ENCODE measurements at places on chromosomes 1 and 21.

- H3K27me3 ChIP-seq, result no peaks in the 10 kb centered on the region
- no peak for DNase-seq
- no peaks in the 10 kb centered on the region for H3K36me3 ChIP-seq
- H3K27ac ChIP-seq, result no peak overlapping the region
- no peak overlapping the region for H3K4me3 ChIP-seq
Measured at GRCh38 chr1:185850366-185850765, 116.2 kb downstream of the HMCN1 start.

GRCh38 chr1:220878191-220879075 lies 810 bp upstream of the HLX start:
- no peak overlapping the region for H3K27ac ChIP-seq
- H3K4me1 ChIP-seq, result peaks cover 10% of the 10 kb centered on the region
- no peak for DNase-seq
- H3K36me3 ChIP-seq, result no peaks in the 10 kb centered on the region

DNA sequence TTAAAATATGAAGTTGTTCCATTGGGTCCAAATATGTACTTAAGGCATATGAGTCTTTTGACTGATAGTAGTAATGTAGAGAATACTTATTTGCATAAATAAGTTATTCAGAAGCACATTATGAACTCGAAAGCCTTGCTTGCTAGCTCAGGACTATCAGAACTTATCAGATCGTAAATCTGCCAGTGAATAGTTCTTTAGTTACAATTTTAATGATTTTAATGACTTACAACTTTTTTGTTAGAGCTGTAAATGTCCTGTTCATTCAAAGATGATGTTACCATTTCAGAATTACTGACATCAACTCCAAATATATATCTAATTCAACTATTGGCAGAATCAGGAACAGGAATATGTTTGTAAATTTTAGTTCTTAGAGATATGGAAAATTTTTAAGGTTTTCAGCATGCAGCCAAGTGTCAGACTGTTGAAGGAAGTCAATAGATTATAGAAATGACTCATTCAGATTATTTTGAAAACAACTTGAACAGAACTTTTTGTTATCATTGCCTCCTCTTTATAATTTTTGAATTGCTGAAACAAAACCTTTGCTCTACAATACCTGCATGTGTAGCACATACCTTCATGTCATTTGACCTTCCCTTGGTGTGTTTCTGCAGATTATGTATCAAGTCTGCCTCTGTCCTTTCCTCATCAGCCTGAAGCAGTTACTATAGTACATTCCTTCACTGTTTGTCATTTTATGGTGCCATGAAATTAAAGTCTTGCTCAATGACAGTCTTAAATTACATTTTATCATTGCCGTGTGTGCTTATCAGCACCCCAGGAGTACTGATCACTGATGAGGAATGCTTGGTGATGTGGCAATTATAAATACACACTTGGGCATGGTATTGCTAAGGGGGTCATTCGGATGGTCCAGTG lies 44.9 kb downstream of the LRRC8D start:
- no peaks in the 10 kb centered on the region for H3K27me3 ChIP-seq
- DNase-seq, result no peak
- H3K4me3 ChIP-seq, result no peak overlapping the region
- H3K36me3 ChIP-seq, result no peaks in the 10 kb centered on the region

DNA sequence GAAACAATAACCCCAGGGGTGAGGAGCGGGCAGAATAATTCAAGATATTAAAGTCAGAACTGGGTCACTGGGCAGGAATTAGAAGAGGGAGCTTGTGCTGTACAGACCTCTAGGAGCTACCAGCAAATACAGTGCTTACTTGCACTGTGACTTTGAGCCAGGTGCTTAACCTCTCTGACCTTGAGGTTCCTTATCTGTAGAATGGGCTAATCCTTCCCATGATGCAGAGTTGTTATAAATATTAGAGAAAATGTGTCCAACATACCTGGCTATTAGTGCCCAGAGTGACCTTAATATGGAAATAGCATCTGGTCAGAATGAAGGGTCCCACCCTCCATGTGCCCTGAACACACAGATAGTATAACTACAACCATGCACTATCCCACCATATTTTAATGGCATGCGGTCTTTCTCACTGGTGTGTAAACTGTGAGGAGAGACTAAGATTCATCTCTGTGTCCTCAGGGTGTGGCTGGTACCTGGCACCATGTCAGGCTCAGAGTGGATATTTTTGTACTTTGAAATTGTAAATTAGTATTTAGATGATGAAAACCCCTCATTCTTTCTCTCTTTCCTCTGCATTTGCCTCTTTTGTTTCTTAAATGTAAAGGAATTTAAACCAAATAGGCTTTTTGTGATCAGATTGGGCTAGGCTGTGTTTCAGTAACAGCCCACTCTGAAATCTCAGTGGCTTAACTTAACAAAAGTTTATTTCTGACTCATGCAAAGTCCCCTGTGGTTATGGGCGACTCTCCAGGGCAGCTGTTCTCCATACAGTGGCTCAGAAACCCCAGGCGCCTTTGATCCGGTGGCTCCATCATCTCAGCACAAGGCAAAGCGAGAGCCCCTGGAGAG lies 60.0 kb upstream of the ROR1 start:
- peaks cover 41% of the 10 kb centered on the region for H3K4me1 ChIP-seq
- no peaks in the 10 kb centered on the region for H3K27me3 ChIP-seq
- DNase-seq, result peak; percentile 26
- H3K36me3 ChIP-seq, result no peaks in the 10 kb centered on the region
- no peak overlapping the region for H3K4me3 ChIP-seq
- peak overlapping the region; percentile 38 for H3K27ac ChIP-seq

GRCh38 chr1:110581682-110582145 lies 24.4 kb downstream of the KCNA2 start:
- no peaks in the 10 kb centered on the region for H3K27me3 ChIP-seq
- no peak for DNase-seq
- H3K4me3 ChIP-seq, result no peak overlapping the region
- H3K27ac ChIP-seq, result no peak overlapping the region
- no peaks in the 10 kb centered on the region for H3K4me1 ChIP-seq

DNA sequence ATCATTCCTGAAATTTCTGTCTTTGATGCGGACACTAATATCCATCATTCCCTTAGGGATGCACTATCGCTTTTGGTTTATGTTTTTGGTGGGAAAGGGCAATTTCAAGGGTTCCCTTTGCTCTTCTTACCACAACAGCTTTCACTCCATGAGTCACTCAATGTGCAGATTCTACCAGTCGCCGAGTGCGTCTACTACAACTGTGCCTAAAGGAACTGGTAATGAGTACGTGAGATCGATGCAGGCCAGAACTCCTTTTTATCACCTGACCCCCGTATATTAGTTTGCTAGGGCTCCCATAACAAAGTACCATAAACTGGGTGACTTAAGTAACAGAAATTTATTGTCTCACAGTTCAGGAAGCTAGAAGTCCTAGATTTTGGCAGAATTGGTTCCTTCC lies 27.5 kb upstream of the TMEM54 start:
- H3K36me3 ChIP-seq, result no peaks in the 10 kb centered on the region
- peaks cover 12% of the 10 kb centered on the region for H3K27me3 ChIP-seq
- no peak for DNase-seq
- no peaks in the 10 kb centered on the region for H3K4me1 ChIP-seq

GRCh38 chr1:234262007-234262753 lies 111.1 kb upstream of the COA6 start:
- H3K27me3 ChIP-seq, result no peaks in the 10 kb centered on the region
- no peak overlapping the region for H3K27ac ChIP-seq
- H3K4me1 ChIP-seq, result no peaks in the 10 kb centered on the region
- H3K36me3 ChIP-seq, result no peaks in the 10 kb centered on the region

DNA sequence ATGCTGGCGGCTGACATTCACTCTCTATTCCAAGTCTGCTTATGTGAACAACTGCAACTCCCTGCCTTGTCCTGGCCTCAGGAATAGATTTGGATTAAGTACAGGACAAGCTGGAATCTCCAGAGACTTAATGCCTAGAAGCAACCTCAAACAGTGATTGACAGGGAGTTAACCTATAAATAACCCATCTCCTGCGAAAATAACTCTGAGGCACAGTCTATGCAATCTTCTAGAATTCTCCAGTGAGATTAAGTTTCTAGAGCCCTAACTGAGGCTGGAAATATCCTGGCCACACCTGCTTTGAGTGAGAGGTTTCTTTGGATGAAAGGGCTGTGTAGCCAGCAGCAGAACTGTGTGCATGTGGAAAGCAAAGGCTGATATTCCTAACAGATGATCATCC lies 25.3 kb upstream of the ATP1A1 start:
- no peak overlapping the region for H3K27ac ChIP-seq
- no peaks in the 10 kb centered on the region for H3K36me3 ChIP-seq
- no peaks in the 10 kb centered on the region for H3K4me1 ChIP-seq
- H3K27me3 ChIP-seq, result no peaks in the 10 kb centered on the region

DNA sequence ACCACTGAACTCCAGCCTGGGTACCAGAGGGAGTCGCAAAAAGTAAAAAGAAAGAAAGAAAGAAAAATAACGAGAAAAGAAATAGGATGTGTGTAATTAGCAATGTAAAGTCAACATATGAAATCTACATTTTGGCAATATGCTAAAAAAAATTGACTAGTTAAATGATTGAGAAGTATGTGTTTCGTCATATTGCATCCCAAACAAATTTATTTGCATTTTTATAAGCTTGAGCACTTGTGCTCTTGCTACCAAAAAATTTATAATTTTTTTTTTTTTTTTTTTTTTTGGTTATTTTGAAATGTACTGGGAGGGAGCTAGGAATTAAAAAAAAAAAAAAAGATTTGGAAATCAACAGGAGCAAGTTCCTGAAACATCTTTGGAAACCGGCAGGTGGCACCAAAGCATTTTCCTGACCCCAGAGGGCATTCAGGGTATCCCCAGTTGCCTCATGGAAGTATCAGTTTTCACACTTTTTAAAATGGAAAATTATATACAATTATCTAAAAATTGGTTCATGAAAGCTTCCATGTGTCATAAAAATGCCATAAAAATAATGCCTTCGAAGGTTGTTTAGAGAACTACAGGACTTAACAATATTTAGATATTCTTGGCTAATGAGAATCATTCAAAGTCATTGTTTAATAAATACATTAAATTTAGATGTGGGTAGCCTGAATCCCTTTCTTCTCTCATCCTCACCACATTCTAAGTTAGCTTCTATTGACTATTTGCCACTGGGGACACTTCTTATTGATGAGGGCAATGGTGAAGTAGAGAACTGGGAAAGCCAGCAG lies 4.8 kb upstream of the HEATR1 start:
- no peaks in the 10 kb centered on the region for H3K4me1 ChIP-seq
- H3K27ac ChIP-seq, result no peak overlapping the region
- DNase-seq, result peak; percentile 31
- H3K27me3 ChIP-seq, result no peaks in the 10 kb centered on the region
- H3K4me3 ChIP-seq, result no peak overlapping the region
- H3K36me3 ChIP-seq, result no peaks in the 10 kb centered on the region

GRCh38 chr1:91374086-91374485 lies 30.6 kb downstream of the HFM1 start:
- H3K27ac ChIP-seq, result no peak overlapping the region
- no peaks in the 10 kb centered on the region for H3K4me1 ChIP-seq
- no peak for DNase-seq
- no peak overlapping the region for H3K4me3 ChIP-seq

DNA sequence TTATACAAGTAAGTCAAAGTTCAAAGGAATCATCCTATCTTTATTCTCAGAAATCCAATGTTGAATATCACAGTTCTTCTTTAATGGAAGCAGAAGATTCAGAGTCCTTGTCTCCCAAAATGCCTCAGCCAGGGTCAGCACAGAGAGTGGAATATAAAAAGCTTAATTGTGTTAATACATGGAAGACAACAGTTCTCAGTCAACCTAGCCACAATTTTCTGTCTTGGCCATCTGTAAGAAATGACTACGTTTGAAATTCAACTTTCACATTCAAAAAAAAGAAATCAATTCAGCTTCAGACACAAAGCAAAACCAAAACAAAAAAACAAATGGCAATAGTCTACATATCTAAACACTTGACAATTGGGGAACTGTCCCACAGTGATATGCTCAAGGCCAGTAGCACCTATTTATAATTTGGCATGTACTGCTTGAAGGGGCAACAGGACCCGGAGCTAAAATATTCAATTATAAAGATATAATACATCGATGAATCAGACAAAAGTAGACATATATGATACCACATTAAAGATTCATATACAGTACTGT lies 27.3 kb upstream of the GLIS1 start:
- peak; percentile 39 for DNase-seq
- peaks cover 15% of the 10 kb centered on the region for H3K4me1 ChIP-seq
- no peaks in the 10 kb centered on the region for H3K27me3 ChIP-seq
- H3K4me3 ChIP-seq, result peak overlapping the region; percentile 45
- no peaks in the 10 kb centered on the region for H3K36me3 ChIP-seq

DNA sequence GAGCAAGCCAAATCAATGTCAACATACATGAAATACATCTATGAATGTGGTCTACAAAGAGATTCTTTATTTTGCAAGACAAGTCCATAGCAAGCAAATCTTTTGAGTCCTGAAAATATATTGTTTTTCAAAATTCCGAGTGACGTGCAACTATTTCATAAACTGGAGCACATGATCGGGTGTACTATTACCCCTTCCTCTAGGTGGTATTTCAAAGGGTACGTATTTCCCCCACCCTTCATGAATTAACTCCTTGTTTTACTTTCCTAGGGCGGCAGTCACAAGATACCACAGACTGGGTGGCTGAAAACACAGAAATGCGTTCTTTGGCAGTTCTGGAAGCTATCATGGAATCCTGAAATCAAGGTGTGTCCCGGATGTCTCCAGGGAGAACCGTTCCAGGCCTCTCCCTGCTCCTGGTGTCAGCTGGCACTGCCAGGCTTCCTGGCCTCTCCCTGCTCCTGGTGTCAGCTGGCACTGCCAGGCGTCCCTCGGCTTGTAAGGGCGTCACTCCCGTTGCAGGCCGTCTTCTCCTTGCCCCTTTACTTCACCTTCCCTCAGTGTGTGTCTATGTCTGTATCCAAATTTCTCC lies 55.3 kb downstream of the RIPK4 start:
- no peak overlapping the region for H3K4me3 ChIP-seq
- H3K27ac ChIP-seq, result no peak overlapping the region
- H3K27me3 ChIP-seq, result peaks cover 65% of the 10 kb centered on the region
- H3K36me3 ChIP-seq, result no peaks in the 10 kb centered on the region
- DNase-seq, result no peak

GRCh38 chr1:88698764-88699163 lies 14.7 kb downstream of the PKN2 start:
- no peaks in the 10 kb centered on the region for H3K27me3 ChIP-seq
- peaks cover 17% of the 10 kb centered on the region for H3K4me1 ChIP-seq
